ENCODE measurements at places on chromosomes 12 and 14.
A peak's percentile ranks its signal among the peaks of the same experiment; 100 is the strongest.

GRCh38 chr12:97185567-97185966 lies 277.0 kb upstream of the RMST start:
- no peak for DNase-seq

DNA sequence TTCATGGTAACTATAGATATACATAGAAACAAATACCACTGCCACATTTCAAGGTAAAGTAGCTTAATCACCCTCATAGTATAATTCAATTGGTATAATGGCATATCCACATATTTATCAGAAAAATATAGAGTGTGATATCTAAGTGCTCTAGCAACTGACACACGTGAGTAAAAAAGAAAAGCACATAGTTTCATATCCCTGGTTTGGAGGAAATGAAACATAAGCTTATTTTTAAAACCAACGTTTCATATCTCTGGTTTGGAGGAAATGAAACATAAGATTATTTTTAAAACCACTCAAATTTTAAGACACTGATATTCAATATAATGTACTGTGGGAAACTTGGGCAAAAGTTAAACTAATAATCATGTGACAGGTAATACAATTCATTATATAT lies 2.1 kb downstream of the OR6C70 start:
- no peak for DNase-seq

DNA sequence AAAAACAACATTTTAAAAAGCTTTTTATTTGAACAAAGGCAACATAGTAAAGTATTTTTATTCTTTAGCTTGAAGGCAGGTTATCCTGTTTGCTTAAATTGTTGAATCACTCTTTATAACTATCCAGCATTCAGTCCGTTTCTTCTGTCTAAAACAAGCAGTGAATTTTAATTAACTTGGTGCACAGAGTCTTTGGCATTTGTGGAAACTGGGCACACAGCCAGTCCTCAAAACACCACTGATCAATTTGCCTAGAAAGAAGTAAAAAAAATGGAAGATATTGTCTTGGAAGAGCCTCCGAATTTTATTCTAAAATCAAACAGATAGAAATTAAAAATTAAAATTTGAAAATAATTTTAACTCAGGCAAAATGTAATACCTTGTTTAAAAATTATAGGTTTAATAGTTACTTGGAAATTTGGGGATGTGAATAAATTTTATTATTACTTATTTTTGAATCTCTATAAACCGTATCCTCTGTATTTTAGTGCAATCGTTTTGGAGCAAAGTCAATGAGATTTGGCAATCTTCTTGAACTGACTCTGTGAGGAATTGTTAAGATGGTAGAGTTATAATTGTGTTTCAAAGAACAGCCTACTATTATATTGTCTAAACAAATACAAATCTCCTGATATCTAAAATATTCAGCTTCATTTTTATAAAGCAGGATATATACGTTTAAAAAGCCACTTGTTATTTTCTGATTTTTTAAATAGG lies 927.0 kb downstream of the SLC16A7 start:
- DNase-seq: no peak

DNA sequence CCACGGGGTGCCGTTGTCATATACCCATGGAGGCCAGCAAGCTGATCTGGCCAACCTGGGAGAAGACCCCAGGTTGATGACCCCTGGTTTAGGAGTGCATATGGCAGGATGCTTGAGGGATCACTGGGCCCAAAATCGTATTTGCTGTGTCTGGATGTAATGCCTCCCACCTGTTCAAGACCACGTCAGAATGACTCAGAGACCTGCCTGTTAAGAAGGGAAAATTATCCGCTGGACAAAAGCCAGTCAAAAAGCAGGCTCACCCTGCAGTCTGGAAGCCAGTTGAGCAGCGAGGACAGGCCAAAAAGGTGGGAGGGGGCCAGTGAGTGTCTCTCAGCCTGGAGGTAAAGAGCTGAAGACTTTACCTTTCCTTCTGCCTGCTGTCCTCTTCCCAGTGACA lies 449.2 kb downstream of the DPF3 start:
- DNase-seq: no peak

- DNase-seq: peak; percentile 26
Observed at GRCh38 chr12:94109160-94109559, 39.2 kb upstream of the PLXNC1 start.

- no peak for DNase-seq
Observed at GRCh38 chr14:103898711-103899110, 29.5 kb upstream of the TDRD9 start.

- DNase-seq: no peak
Observed at GRCh38 chr14:71344506-71344905, 437.2 kb downstream of the PCNX1 start.

DNA sequence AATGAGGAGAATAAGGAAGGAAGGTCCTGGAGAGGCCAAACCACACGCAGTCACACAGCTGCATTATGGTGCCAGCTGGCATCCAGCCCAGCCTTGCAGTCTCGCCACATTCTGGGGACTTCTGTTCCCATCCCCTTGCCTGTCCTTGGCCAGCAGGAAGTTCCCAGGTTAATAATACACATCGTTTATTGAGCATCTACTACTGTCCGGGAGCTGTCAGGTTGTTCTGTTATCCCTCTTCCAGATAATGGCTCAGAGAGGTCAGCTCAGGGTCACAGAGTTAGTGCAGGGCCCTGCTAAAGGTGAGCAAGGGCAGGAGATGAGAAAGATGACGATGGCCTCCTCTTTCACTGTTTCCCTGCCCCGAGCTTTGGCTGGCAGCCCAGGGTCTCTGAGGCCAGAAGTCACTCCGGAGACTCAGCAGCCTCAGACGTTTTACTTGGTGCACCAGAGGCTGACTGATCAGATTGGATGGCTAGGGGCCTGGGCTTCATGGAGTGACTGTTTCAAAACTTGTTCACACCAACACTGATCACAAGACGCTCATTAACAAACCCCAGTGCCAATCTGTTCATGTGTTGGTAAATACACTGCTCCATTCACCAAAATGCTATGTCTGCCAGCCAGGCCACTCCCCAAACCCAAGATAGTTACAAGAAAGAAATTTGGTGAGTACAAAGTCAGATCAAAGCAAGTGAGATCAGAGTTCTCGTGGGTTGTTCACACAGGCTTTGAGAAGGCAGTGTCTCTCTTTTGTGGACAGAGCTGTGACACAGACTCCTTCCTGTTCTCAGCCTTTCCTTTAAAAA lies 79.2 kb downstream of the B4GALNT3 start:
- DNase-seq: peak; percentile 15

- DNase-seq: no peak
Observed at GRCh38 chr12:1836241-1836803, 16.0 kb downstream of the LRTM2 start.

DNA sequence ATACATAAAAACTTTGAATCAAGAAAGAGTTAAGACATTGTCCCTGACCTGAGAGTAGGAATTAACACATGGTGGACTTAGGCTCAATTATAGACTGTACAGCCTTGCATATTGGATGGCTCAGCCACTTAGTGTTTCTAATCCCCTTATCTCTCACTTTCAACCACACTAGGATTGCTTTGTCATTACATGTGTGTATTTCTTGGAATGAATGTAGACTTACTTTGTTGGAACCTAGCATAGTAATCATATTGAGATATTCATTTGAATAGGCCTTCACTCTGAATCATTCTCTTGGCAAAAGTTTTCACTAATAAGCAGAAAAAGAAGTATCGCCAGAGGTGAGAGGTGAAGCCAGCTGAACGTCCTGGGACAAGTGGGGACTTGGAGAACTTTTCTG lies 1973.9 kb upstream of the FLRT2 start:
- no peak for DNase-seq

DNA sequence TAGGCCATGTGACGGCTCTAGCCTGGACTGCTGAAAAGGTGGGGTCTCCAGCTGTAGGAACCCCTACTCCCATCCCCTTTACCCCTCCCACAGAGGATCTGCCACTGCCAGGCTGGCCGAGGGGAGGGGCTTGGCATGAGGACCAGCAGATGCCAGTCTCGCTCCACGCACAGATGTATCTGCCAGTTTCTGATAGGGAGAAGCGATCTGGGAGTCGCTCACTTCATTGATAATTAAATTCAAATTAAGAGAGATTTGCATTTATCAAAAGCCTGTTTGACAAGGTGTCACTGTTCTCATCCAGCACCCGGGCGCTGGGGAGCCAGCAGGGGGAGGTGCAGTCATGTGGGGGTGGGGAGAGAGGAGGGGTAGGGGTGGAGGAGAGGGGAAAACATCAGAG lies 217.6 kb upstream of the MYL2 start:
- DNase-seq: no peak

- DNase-seq: no peak
Observed at GRCh38 chr14:71116568-71117122, 209.4 kb downstream of the PCNX1 start.

DNA sequence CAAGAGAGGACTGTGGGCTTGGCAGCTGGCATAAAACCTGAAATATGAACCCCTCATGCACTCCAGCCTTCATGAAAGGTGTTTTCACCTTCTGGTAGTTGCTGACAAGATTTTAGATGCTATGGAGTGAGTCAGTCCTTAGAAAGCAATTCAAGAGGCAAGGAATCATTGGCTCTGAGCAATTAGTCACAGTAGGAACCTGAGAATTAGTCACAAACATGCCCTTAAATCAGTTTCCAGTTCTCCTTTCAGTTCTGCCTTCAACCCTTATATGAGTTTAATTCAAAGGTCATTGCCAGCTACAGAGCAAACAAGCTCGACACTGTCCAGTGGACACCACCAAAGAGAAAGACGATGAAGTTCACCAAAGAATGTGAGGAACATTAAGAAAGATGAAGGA lies 472.3 kb downstream of the GLT1D1 start:
- DNase-seq: no peak

GRCh38 chr14:99441918-99442317 lies 38.7 kb downstream of the SETD3 start:
- DNase-seq: no peak

Data from stimulated activated CD8-positive, alpha-beta memory T cell treated with anti-CD3 and anti-CD28 coated beads, Interleukin-15, amount 100 ng/mL, for 4 hours (primary cell).